ENCODE measurements at places on chromosomes 12 and 14.

- no peak for DNase-seq
Observed at GRCh38 chr14:94600148-94600545, 12.0 kb upstream of the SERPINA3 start.

- no peak for DNase-seq
Observed at GRCh38 chr12:87813476-87814234, 215.5 kb downstream of the C12orf50 start.

GRCh38 chr14:64654246-64654900 is 49.9 kb upstream of the PLEKHG3 start:
- no peak for DNase-seq

- DNase-seq: peak; percentile 21
Observed at GRCh38 chr14:32078858-32079216, 1.7 kb downstream of the ARHGAP5 start.

- DNase-seq: no peak
Observed at GRCh38 chr12:53200107-53200457, 7.0 kb downstream of the ITGB7 start.

DNA sequence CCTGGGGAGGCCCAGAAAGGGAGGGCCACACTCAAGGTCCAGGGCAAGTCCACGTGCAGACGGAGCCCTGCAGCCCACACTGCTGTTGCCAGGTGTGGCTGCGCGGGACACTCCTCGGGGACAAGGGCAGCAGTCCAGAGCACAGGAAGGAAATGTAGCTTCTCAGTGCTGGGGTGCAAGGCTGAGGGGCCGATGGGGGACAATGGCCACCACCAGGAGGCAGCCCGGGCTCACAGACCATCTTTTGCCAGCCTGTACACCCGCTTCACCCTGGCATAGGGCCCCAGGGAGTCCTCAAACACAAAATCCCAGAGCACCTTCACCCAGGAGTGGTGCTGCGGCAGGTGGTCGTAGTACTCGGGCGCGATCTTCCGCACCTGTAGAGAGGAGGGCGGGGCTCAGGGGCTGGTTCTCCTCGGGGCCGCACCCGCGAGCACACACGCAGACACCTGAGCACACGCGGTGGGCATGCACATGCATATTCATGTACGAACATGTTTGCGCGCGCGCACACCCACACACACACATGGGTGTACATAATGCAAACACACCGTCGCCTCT is 12.8 kb downstream of the DEGS2 start:
- DNase-seq: no peak

DNA sequence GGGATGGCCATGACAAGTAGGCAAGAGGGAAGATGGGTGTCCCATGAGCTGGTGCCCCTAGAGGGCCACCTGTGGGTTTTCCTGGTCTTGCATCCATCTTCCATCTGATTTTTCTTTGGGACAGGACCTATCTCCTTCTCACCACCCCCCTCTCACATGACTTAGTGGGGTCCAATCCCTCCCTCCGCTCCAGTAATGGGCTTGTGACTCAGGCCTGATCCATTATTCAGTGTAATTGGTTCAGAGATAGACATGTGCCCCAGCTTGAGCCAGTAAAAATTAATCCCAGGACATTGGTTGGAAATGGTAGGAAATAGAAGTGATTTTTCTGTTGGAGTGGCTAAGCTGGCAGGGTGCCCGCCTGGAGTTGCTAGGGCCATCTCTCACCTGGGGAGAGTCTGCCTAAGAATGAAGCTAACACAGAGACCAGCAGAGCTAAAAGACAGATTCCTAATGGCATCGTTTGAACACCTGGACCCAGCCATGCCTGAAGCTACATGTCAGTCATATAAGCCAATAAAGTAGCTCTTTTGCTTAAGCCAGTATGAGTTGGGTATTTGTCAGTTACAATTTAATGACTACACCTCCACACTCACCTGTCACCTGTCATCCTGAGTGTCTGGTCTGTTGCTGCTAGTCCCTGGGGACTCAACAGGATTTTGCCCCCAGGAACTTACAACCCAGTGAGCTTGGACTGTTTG is 14.7 kb downstream of the RASAL1 start:
- DNase-seq: peak; percentile 19

Measured in NCI-H2171 treated with DMSO at 0.1 percent for 48 hours (cell line).